Sigmoid colon (tissue), 7 donors: ENCODE measurements at places on chromosomes 2 and 18. TPM values are rescaled to one million over a fixed set of nuclear protein-coding genes. Genes with fewer than 3 reads are reported as not detected.

DNA sequence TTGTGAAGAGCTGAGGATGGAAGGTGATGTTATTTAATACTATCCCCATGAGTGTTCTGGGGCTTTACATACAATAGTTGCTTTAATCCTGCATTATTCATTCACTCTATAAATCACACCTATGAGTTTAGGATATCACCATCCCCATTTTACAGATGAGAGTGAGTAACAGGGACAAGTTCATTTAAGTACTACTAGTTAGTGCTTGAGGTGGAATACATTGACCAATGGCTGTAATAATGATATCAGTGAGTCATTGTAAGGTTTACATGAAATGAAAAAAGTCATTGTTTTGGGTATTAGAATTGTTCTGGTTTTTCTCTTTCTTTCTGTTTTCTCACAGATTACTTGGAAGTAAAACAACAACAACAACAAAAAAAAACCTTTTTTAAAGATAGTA, 42.5 kb downstream of the TANC1 start:
- no peak overlapping the region for H3K4me3 ChIP-seq
- no peak overlapping the region for H3K27ac ChIP-seq
- H3K4me1 ChIP-seq: peaks cover 18% of the 10 kb centered on the region
- H3K27me3 ChIP-seq: no peaks in the 10 kb centered on the region
- no peaks in the 10 kb centered on the region for H3K36me3 ChIP-seq

GRCh38 chr2:165594231-165594934, 124.9 kb downstream of the CSRNP3 start:
- H3K27ac ChIP-seq: no peak overlapping the region
- DNase-seq: no peak
- no peaks in the 10 kb centered on the region for H3K4me1 ChIP-seq

- H3K27ac ChIP-seq: no peak overlapping the region
- H3K27me3 ChIP-seq: no peaks in the 10 kb centered on the region
- no peak for DNase-seq
- no peaks in the 10 kb centered on the region for H3K4me1 ChIP-seq
- no peak overlapping the region for H3K4me3 ChIP-seq
- H3K36me3 ChIP-seq: peaks cover 16% of the 10 kb centered on the region
Measured at GRCh38 chr2:46350029-46350689, 53.0 kb downstream of the EPAS1 start.

TDRD15 gene
- total RNA-seq: not detected

CRACDL gene
- 1.5 TPM for total RNA-seq

ESPNL gene
- 0.49 TPM for total RNA-seq

DNA sequence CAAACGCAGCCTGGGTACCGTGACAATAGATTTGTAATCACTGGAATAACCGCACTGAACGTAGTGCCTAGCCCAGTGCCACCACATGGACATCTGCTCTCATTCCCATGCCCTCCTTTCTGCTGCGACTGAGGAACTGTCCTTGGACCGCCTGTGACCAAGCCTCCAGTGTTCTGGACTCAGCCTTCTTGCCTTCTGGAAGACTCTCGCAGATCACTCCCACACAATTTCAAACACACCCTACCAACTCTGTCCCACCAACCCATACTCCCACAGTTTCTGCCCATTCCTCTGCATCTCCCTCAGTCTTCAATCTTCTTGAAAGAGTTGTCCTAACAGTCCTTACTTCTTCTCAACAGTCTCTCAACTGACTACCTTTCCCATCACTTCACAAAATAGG, 2.1 kb downstream of the RNF149 start:
- H3K36me3 ChIP-seq: no peaks in the 10 kb centered on the region
- H3K27me3 ChIP-seq: no peaks in the 10 kb centered on the region
- H3K27ac ChIP-seq: peak overlapping the region; percentile 90
- H3K4me1 ChIP-seq: peaks cover 41% of the 10 kb centered on the region
- peak overlapping the region; percentile 68 for H3K4me3 ChIP-seq

DNA sequence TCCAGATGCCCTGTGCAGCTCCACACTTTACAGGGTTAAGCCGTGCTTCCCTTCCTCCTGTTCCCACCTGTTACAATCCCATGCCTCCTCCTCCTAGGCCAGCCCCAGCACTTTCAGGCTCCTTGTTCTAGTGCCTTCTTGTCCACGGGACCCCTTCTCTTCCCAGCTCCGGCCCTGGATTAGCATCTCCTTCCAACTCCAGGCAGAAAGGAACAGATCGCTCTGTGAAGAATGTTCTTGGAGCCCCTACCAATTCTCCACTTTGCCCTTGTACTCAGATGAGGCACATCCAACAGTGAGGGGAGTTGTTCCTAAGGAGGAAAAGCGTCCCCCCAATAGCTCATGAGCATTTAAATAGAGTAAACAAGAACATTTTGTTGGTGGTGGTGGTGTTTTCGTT, 72.7 kb downstream of the CABLES1 start:
- H3K27me3 ChIP-seq: no peaks in the 10 kb centered on the region
- H3K36me3 ChIP-seq: no peaks in the 10 kb centered on the region
- H3K4me3 ChIP-seq: no peak overlapping the region
- no peak for DNase-seq

POTEC gene
- not detected for total RNA-seq

GRCh38 chr2:10257036-10257435, 45.7 kb upstream of the HPCAL1 start:
- DNase-seq: no peak
- H3K27ac ChIP-seq: no peak overlapping the region
- H3K36me3 ChIP-seq: no peaks in the 10 kb centered on the region
- no peak overlapping the region for H3K4me3 ChIP-seq

DNA sequence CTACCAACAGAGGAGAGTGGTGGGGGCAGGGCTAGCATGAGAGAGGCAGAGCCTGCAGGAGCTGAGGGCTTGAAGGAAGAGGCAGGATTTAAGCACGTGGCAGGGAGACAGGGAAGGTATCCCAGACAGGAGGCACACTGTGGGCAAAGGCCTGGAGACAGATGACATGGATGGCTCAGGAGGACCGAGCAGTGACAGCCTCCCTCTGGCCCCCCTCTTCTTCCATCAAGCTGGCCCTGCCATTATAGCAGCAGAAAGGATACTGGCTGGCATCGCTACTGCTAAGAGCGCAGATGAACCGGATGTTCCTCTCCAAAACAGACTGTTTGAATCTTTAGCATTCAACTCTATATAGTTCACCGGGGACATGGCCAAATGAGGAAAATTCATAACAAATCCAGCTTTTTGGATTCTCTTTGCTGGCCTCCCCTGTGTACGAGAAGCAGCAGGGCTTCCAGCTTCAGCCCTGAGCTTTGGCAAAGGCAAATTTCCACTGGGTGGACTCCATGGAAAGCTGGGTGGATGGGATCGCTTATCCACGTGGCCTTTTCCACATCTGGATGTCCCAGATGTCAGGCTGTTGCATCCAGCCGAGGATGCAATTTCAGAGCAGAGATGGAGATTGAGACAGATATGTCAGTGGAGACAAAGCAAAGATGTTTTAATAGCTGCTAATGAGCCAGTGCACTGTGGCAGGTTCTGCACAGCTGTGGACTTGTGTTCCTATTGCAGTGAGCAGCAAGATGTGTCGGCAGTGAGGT, 36.2 kb downstream of the CAPN13 start:
- H3K4me1 ChIP-seq: no peaks in the 10 kb centered on the region
- no peaks in the 10 kb centered on the region for H3K27me3 ChIP-seq
- H3K36me3 ChIP-seq: no peaks in the 10 kb centered on the region
- H3K27ac ChIP-seq: no peak overlapping the region
- no peak for DNase-seq

DNA sequence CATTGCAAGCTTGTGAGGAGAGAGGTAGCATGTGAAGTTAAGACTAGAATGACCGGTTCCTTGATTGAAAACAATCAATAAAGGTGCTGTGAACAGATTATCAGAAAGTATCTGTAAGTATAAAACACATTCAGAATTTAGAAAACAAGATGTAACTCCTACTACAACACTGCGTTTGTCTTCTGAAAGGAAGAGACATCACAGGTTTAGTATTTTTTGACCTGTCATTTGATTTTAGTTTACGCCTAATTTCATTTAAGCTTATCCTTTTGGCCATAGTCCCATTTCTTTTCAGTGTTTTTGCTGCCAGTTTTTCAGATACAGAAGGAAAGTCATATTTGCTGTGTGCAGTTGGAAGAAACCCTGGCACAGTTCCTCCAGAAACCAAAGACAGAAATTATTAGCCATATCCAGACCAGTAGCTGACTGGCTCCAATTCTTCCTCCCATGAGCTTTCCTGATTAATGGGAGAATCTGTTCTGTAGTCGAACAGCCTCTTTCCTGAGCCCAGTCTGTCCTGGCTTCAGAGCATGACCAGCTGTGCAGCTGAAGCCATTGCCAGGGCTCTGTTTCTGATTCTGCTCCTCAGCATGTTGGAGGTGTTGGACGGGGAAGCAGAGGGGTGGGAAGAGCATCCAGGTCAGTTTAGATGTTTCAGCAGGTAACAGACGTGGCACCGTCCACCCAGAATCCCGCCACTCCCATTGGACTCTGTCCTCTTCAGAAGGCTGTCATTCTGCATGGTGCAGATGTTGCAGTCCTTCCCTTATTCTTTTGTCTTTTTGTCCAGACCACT, 61.0 kb downstream of the CRIM1 start:
- no peak for DNase-seq
- H3K27me3 ChIP-seq: no peaks in the 10 kb centered on the region
- no peak overlapping the region for H3K4me3 ChIP-seq
- H3K36me3 ChIP-seq: no peaks in the 10 kb centered on the region
- peaks cover 70% of the 10 kb centered on the region for H3K4me1 ChIP-seq

DNA sequence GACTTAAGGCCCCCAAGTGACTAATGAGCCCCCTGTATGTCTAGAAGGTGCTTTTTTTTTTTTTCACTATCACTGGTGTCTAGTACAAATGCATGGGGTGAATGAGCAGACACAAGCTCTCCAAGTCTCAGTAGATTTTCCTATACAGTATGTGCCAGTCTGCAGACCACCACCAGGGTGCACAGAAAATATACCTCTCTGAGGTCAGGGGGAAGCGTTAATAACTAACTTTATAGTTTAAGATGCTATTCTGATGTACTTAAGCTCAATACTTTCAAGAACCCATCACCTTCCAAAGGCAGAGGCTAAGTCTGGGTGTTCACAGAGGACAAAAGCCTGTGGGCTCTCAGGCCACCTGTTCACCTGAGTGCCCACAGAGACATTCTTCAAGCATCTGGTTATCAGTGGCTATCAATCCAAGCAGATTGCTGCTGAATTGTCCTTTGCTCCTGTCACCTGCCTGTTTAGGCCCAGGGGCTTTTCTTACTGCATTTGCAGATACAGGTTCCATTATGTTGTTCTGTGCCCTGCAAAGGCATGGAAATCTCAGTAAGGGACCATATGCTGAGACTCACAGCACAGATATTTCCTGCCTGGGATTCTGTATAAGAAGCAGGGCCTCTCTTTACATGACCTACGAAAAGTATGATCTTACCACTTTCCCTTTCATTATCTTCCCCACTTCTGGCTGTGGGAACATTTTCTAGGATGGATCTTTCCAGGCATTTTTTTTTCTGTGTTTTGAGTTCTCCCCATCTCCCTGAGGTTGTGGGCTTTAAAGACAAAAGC, 534.6 kb downstream of the TNS1 start:
- no peaks in the 10 kb centered on the region for H3K36me3 ChIP-seq
- DNase-seq: no peak
- no peaks in the 10 kb centered on the region for H3K4me1 ChIP-seq
- H3K27ac ChIP-seq: no peak overlapping the region

SRBD1 gene
- 31.4 TPM for total RNA-seq

GRCh38 chr2:132790207-132790785, 120.3 kb upstream of the LYPD1 start:
- no peaks in the 10 kb centered on the region for H3K4me1 ChIP-seq
- no peaks in the 10 kb centered on the region for H3K36me3 ChIP-seq
- no peak for DNase-seq
- H3K27me3 ChIP-seq: no peaks in the 10 kb centered on the region
- no peak overlapping the region for H3K27ac ChIP-seq

DNA sequence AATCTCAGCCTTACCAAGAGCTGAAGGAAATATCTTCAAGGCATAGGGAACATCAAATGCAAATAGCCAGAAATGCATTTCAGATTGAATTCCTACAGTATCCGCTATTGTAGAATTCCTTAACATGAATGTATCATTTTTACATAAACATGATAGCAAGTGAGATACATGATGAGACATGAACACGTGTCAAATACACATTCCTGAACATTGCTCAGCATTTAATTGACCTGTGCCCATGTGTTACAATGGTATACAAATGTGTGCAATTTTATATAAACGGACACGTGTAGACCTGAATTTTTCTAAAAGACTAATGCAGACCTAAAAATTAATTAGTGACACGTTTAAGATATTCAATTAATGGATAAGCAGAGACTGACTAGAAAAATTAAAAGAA, 133.0 kb upstream of the TLK1 start:
- DNase-seq: no peak
- H3K4me1 ChIP-seq: no peaks in the 10 kb centered on the region
- no peaks in the 10 kb centered on the region for H3K27me3 ChIP-seq
- H3K4me3 ChIP-seq: no peak overlapping the region
- H3K27ac ChIP-seq: no peak overlapping the region
- H3K36me3 ChIP-seq: no peaks in the 10 kb centered on the region

NDUFS1 gene
- total RNA-seq: 103 TPM

DNA sequence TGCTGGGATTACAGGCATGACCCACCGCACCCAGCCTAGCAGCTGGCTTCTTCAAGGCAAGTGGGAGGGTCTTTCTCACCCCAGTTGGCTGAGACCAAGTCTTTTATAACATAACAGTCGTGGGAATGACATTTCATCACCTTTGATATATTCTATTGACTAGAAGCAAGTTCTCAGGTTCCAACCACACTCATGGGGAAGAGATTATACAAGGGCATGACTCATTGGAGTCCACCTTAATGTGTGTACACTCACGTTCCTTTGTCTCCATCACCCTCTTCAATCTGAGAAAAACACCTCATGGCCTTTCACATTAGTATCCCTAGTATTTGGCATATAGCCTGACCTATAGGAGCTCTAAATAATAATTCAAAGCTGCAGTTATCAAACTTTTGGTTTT, 2.8 kb upstream of the BBS5 start:
- H3K27ac ChIP-seq: no peak overlapping the region
- H3K4me3 ChIP-seq: no peak overlapping the region
- H3K27me3 ChIP-seq: no peaks in the 10 kb centered on the region
- no peak for DNase-seq
- H3K4me1 ChIP-seq: no peaks in the 10 kb centered on the region
- H3K36me3 ChIP-seq: no peaks in the 10 kb centered on the region

DNA sequence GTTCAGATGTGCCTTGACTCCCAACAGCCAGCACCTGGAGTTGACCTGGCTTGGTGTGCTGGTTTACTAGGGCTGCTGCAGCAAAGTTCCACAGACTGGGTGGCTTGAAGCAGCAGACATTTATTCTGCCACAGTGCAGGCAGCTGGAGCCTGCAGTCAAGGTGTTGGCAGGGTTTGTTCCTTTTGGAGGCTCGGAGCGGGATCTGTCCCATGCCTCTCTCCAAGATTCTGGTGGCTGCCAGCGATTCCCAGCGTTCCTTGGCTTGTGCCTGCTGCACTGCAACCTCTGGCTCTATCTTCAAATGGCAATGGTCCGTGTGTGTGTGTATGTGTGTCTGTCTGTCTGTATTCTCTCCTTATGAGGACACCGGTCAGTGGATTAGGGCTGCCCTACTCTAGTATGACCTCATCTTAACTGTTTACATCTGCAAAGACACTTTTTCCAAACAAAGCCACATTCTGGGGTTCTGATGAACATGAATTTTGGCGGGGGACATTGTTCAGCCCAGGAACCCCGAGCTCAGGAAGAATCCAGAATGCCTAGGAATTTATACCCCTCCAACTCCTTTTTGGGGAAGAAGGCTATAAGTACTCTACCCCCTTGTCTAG, 44.7 kb upstream of the TMEM131 start:
- no peak for DNase-seq
- H3K4me3 ChIP-seq: no peak overlapping the region
- no peak overlapping the region for H3K27ac ChIP-seq
- H3K27me3 ChIP-seq: no peaks in the 10 kb centered on the region
- H3K4me1 ChIP-seq: peaks cover 19% of the 10 kb centered on the region
